ENCODE measurements at places on chromosomes 11 and 22.

DNA sequence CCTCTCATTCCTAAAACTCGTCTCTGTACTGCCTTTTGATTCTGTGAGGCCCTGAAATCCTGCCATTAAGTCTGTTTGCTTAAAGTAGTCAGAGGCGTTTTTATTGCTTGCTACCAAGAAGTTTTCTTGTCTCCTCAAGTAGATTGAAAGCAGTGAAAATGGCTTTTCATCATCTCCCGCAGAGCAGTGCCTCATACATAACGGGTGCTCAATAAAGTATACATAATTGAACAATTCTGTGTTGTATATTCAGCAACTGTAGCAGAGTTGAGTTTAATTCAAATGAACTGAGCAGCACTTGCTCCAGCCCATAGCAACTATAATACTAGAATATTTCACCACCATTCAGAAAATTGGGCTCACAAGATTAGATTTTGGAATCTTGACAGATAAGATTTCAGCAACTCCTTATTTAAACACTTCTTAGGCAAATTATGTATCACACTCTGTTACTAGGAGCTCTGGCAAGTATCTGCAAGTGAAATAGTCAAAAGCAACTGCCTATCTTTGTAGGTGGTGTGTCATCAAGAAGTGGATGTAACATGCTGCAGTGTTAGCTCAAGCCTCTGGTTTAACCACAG is 20.0 kb downstream of the FIBIN start:
- DNase-seq, result no peak

DNA sequence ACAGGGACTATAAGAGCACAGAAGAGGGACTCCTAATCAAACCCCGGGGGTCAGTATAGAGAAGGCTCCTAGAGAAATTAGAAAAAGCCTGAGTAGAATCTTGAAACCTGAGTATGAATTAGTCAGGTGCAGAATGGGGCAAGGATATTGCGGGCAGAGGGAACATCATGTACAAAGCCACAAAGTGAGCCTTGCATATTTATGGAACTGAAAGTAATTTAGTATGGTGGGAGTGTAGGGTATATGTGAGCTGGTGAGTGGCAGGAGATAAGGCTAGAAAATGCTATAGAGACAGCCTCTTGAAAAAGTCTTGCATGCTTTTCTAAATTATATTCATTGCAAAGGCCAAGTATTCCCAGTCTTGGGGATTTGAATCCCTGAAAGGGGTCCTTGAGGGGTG is 93.7 kb downstream of the STIM1 start:
- no peak for DNase-seq

GRCh38 chr11:61066645-61067044 is 35.6 kb upstream of the CD5 start:
- no peak for DNase-seq

DNA sequence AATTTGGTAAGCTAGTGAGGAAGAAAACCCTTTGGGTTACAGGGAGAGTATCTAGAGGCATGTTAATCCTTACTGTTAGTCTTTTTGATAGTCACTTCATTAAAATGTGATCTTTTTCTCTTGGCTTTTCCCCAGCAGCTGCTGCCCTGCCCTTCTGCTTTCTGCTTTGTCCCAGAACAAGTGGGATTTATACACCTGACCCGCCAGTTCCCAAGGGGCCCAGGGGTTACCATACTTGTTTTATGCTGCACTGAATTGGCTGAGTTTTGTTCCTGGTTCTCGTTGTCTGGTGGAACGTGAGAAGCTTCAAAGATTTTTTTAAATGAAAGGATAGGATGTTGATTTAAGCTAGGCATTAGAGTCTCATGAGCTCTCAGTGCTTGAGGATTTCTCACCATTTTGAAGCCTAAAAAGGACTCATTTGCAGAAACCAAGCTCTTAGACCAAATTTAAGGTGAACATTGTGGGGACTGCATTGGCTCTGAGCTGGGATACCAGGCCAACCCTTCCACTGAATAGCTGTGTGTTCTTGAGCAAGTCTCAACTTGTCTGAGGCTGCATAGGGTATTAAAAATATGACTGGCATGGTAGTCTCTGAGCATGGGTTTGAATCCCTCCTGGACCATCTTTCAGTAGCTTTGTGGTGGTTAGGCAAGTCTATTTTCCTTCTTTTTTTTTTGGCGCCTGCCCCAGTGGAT is 6.6 kb downstream of the LIMK2 start:
- DNase-seq, result no peak

GRCh38 chr11:103367650-103368049 is 258.4 kb downstream of the DYNC2H1 start:
- DNase-seq, result no peak

DNA sequence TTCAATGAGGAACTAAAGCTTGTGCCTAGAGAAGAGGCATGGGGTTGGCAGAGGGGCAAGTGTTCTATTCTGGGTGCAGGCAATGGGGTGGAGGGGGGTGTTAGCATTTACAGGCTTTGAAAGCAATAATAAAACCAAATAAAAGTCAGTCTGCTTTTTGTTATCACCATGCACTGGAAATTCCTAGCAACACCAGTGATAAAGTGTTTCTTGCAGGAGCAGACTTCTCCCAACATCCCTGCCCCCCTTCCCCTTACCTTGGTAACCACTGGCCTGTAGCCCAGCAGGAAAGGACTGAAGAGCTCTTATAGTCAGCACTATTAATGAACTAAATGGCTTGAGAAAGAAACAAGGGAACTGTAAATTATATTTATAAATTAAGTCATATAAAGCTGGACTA is 65.2 kb upstream of the SESN3 start:
- no peak for DNase-seq

DNA sequence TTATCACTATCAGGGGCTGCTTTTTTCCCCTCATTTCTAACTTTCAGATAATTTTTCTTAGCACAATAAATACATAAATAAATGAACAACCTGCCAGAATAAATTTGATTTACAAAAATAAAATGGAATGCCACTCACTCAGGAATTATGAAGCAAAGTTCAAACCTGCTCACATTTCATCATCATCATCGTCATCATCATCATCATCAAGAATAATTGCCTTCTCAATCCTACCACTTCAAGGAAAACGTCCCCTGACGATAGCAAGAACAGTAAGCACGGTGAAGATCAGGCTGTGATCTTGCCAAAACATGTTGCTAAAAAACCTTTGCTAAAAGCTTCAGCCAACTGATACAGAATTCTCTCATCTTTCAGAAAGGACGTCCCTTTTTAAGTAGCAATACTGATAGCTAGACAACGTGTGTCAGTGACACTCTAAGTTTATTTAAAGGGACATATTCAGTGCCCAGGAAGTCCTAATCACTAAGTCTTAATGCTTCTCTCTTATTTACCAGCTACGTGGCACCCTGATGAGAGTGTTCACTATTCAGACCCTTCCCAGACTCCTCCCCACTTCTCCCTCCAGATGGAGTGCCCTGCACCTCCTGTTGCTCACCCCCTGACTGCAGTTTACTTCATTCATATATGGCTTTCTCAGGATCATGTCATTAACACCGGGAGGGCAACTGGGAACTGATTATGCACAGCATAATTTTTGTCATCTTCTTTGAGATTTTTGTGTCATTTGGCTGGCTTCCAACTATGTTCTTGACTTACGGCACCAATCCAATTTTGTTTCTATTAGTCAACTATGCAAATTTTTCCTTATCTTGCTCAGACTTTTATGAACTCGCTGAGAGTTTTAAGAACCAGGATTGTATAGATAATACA is 200.1 kb upstream of the GUCY1A2 start:
- DNase-seq, result no peak

DNA sequence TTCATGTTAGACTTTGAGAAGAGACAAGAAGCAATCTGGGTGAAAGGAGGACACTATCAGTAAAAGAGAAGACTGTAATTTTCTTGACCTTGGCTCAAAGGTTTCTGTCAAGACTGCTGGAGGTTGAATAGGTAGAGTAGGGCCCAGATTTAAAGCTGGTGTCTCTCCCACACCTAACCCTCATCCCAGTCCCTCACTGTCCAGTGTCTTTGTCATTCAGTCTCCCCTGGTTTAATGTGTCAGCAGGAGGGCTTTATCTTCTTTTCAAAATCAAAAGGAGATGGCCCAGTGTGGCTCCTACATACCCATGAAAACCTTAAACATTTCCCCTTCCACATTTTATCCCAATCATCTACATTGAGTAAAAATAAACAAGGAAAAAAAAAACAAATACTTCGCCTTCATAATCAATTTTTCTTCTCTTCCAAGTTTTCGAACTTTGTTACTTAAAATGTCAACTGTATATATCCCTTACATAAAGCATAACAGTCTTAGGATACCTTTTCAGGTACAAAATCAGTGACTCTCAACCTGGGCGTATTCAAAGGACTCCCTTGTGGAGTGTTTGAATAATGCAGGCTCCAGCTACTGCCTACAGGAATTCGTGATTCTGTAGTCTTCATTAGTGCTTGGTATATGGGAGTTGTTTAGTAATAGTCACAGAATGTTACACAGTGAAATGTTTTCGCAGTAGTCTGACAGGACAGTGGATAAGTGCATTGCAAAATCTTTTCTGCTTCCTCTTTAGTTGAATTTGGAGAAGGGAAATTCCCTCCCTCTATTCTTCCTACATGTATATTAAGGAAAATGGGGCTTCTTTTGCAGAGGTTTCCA is 87.2 kb downstream of the FAT3 start:
- no peak for DNase-seq

DNA sequence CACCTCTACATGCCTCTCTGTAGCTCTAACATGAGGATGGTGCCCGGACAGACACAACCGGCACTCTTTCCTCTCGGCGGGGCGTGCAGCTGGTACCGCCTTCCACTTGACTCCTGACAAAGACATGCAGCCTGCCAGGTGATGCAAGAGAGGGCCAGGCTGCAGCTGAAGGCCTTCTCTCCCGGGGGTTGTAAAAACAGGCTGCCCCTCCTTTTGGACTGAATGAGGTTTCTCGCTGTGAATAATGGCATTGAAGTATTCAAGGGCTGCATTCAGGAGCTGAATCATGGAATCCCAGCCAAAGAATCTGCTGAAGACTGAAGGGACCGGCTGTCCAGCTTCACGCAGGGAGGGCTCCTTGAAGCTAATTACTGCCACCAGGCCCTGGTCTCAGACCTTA is 110.9 kb downstream of the GALNT18 start:
- DNase-seq, result no peak

GRCh38 chr11:104370478-104370877 is 206.5 kb upstream of the PDGFD start:
- no peak for DNase-seq

GRCh38 chr22:29787371-29787980 is 20.3 kb downstream of the UQCR10 start:
- no peak for DNase-seq

GRCh38 chr11:71987521-71987920 is 11.2 kb upstream of the IL18BP start:
- no peak for DNase-seq

DNA sequence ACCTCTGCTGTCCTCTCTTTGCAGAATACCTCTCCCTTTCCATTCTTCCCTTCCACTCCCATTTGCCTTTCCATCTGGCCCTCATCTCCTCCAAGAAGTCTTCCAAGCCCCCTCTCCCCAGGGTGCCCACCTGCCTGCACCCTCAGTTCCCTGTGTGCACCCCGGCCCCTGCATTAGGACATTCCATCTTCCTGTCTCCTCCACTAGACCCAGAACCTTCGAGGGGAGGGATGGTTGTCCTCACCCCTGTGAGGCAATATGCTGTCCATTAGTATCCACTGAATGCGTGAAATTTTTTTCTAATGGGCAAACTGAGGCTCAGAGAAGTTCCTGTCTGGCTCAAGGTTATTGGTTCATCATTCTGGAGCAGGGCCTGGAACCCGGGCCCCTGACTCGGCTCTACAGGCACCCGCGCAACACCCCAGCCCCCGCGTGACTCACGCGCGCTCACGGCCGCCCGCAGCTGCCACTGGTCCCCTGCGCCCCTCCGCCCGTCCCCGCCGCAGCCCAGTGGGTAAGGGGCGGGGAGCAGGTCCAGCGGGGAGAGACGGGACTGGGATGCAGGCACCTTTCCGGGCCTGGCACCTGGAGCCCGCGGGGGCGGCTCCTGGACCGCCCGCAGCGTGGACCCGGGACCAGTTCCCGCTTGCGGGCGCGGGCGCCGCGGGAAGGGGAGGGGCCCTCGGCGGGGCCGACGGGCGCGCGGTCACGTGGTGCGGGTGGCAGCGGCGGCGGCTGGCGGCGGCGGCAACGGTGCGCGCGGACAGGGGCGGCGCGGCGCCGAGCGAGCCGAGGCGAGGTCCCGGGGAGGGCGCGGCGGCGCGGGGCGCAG is 7.0 kb downstream of the SEPTIN3 start:
- DNase-seq, result no peak

- DNase-seq, result no peak
Measured at GRCh38 chr11:112881461-112881860, 79.8 kb upstream of the NCAM1 start.

GRCh38 chr11:65745049-65745448 is 24.5 kb upstream of the RNASEH2C start:
- DNase-seq, result no peak

- DNase-seq, result no peak
Measured at GRCh38 chr11:68669301-68670090, 14.8 kb upstream of the GAL start.

DNA sequence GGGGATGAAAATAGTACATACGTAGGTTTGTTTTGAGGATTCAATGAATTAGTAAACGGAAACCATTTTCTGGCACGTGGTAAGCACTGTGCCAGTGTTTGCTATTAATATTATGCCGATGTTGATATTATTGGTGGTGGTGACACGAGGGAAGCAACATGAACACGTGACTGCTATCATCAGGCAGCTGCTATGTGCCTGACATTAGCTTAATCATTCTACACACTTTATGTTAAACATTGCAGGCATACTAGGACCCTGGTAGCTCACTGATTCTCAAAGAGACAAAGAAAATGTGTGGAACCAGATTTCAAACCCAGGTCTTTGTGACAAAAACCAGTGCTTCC is 656 bp downstream of the SRRD start:
- DNase-seq, result no peak

- no peak for DNase-seq
Measured at GRCh38 chr22:36971341-36972125, 47.7 kb downstream of the TST start.

DNA sequence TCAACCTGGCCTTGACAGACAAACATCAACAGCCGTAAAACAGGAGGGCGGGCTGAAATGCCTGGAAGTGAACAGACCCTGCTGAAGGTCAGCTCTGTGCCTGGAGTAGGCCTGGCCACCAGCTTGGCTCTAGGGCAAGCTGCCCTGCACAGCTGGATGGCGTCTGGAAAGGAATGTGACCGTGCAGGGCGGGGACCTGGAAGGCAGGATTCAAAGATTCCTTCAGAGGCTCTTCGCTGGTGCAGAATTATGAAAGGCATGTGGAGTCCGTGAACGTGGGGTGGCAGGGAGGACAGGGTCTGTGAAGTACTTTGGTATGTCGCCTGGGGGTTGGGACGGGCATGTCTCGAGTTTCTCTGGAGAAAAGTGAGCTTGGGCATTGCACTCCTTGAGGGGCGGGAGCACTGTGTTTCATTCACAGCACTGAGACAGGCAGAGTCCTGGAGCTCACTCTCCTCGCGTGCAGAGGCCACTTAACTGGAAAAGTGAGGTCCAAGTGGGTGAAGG is 1.5 kb downstream of the EHD1 start:
- DNase-seq, result no peak

GRCh38 chr11:45436118-45436517 is 150.0 kb upstream of the SYT13 start:
- no peak for DNase-seq

- no peak for DNase-seq
Measured at GRCh38 chr11:111177037-111177871, 68.3 kb upstream of the POU2AF2 start.
